ENCODE measurements at places on chromosomes 13 and 19.

- DNase-seq: no peak
Observed at GRCh38 chr19:42501733-42502132, 26.5 kb downstream of the CEACAM1 start.

GRCh38 chr13:44685641-44686040, 109.5 kb upstream of the TSC22D1 start:
- no peak for DNase-seq

GRCh38 chr13:25977216-25977615, 74.6 kb downstream of the SHISA2 start:
- no peak for DNase-seq

- DNase-seq: peak; percentile 4
Observed at GRCh38 chr19:41753159-41753558, 2.2 kb upstream of the CEACAM6 start.

- DNase-seq: no peak
Observed at GRCh38 chr13:39282400-39282972, 244.2 kb downstream of the NHLRC3 start.

DNA sequence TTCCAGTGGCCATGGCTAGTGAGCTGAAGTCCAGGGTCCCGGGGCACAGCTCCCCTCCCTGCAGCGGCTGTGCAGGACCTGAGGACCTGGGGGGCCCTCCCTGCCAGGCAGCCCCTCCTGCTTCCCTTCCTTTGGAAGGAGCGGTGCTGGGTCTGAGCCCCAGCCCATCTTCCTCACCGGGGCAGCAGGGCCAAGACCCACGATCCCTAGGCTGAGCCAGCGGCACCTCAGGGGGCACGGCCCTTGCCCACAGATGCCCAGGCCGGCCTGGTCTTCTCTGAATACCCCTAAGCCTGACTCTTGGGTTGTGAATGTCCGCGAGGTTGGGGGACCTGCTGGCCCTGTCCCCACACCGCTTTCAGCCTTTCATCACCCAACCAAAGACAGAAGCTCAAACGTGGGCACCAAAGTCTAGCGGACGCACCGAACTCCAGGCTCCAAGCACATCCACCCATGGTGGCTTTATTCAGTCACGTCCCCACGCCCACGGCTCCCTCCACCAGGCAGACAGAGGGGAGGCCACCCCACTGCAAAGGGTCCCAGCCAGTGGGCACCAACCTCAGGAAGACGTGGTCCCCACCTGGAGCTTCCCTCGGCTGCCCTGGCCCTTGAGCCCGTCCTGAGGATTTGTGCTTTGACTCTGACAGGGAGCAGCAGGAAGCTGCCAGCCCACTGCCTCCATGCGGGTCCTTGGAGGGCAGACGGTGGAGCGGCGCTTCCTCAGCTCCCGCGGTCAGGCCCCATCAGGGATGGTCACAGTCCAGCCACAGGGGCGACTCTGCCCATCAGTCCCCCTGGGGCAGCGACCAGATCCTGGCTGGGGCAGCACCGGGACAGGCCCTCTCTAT, 8.3 kb upstream of the MEX3D start:
- DNase-seq: no peak

DNA sequence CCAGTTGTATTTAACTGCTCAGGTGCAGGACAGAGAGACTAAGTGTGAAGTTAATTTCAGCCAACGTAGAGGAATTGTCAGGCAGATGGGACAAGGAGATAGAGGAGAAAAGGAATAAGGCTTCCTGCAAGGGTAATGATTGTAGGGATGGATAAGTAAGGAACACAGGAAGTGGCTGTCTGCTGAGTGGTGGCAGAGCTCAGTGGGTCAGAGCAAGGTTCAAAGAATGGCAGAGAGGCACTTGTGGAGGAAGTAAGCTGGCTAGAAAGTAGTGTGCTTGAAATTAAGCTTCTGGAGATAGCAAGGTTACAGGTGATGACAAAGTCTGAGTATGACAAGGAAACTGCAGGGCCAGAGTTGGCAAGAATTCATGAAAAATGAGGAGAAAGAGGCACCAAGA, 47.9 kb downstream of the USPL1 start:
- no peak for DNase-seq

DNA sequence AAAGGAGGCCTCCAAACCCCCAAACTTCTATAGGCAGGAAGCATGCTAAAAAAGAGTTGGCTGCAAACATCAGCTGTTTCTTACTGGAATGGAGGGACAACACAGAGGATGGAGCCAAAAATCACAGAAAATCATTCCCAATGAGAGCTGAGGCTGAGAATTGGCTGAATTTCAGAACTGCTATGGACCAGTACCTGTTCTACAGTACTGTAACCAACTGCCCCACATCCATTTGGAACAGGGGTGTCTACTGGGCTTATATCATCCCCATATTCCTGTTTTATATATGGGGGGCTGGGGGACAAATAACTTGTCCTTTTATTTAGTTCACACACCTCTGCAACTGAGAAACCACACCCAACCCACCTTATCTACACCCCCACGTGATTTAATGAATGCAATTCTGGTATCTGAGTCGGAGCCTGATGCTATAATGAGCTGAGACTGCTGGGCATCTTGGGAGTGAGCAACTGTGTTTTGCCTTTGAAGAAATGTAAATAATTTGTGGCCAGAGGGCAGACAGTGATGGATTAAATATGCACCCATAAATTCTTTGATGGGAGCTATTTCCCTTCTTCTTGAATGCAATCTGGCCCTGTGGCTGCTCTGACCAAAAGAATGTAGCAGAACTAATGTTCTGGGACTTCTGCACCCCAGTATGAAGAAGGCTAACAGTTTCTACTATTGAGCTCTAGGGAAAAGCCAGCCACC, 82.6 kb downstream of the TBC1D4 start:
- no peak for DNase-seq

- DNase-seq: no peak
Observed at GRCh38 chr19:32691952-32692726, 518 bp downstream of the NUDT19 start.

- no peak for DNase-seq
Observed at GRCh38 chr19:39708594-39708993, 4.3 kb downstream of the LGALS14 start.

GRCh38 chr13:54433493-54434206, 1405.0 kb downstream of the OLFM4 start:
- DNase-seq: peak; percentile 15

GRCh38 chr13:30569901-30570576, 47.7 kb upstream of the USPL1 start:
- no peak for DNase-seq

- DNase-seq: no peak
Observed at GRCh38 chr13:85737952-85738351, 61.3 kb downstream of the SLITRK6 start.

DNA sequence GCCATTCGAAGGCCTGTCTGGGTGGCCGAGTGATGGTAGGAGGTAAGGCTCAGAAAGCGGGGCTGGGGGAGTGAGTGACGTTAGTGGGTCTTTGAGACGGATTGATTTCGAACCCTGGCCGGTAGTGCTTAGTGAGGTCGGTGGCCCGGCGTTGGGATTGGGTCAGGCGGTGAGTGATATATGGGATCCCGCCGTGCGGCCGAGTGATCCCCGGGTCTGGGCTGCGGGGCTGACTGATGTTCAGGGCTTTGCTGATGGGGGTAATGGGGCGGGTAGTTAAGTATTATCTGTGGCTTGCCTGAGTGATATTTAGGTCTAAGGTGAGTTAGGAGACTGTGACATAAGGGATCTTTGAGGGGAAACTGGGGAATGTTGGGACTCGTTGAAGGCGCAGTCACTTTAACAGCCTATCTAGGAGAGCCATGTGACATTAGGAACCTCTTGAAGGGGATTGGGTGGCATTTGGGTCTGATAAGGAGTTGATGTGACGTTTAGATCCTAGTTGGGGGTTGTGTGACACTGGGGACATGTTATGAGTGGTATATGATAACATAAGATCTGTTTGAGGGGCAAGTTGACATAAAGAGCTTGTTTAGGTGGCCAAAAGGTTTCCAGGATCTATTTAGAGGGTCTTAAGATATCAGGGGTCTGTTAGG, 543 bp downstream of the PSMC4 start:
- no peak for DNase-seq

DNA sequence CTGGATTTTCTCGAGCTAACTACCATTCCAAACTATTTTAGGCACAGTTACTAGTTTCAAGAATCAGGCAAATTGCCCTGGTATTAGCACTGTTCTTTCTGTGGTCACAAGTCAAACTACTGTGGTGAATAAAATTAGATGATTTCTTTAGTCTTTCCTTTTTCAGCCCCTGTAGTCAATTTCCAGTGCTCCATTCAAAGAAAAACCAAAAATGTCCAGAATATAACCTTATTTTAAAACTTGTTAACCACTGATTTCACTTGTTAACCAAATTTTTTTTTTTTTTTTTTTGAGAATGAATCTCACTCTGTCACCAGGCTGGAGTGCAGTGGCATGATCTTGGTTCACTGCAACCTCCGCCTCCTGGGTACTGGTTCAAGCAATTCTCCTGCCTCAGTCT, 50.6 kb upstream of the USPL1 start:
- DNase-seq: no peak

- DNase-seq: no peak
Observed at GRCh38 chr13:74200081-74200480, 65.9 kb upstream of the KLF12 start.

DNA sequence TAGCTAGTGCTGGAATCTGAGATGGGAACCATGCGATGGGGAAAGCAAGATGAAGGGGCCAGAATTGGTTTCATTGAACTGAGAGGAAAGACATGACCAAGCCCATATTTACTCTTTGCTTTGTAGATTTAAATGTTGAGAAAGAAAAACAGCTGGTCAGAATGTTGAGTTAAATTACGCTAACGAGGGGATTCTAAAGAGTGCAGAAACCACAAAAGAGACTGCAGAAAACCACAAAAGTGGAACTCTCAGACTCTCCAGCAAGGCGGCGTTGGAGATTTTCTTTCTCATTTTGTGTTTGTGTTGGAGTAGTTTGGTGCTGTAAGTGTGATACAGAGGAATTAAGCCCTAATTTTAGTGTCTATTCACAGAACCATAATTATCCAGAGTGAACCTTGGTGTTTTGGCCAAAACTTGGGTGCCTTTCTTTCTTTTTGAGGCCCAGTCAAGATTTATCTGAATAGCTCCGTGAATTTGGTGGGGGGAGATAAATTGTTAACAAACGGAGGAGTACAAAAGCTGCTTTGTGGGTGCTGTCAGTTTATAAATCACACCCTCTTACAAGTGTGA, 26.3 kb downstream of the SAE1 start:
- no peak for DNase-seq

- no peak for DNase-seq
Observed at GRCh38 chr13:61417086-61417570, 1.5 kb upstream of the PCDH20 start.

DNA sequence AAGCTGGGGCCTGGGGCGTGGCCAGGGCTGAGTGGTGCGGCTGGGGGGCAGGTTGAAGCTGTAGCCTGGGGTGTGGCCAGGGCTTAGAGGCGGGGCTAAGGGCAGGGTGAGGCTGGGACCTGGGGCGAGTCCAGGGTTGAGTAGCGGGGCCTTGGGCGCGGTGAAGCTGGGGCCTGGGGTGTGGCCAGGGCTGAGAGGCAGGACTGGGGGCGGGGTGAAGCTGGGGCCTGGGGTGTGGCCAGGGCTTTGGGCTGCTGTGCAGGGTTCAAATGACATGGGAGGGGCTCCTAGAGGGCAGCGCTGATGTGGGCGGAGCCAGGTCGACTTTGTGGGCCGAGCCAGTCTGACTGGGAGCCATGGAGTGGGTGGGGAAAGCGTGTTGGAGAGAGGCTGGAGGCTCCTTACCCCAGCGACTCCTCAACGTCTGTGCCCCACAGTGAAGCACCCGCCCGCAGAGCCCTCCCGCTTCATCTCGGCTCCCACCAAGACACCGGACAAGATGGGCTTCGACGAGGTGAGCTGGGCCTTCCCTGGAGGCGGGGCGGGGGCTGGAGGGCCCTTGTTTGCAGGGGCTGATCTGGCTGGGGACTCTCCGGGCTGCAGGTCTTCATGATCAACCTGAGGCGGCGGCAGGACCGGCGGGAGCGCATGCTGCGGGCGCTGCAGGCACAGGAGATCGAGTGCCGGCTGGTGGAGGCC, 21.5 kb downstream of the COLGALT1 start:
- DNase-seq: no peak

DNA sequence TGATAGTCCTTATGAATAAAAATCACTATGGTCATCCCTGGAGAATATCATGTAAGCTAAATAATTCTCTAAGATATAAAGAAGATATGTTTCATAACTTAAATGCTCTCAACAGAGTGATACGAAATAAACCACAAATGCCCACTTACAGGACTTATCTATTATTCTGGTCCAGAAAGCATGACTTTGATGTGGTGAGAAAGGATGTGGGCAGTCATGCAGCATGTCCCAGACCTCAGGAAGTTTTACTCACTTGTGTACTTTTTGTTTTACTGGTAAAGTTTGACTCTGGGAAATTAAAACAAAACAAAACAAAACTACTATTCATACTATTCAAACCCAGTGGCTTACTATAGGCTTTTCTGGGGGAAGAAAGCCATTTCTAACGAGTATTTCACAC, 483.2 kb upstream of the SLITRK6 start:
- DNase-seq: no peak

DNA sequence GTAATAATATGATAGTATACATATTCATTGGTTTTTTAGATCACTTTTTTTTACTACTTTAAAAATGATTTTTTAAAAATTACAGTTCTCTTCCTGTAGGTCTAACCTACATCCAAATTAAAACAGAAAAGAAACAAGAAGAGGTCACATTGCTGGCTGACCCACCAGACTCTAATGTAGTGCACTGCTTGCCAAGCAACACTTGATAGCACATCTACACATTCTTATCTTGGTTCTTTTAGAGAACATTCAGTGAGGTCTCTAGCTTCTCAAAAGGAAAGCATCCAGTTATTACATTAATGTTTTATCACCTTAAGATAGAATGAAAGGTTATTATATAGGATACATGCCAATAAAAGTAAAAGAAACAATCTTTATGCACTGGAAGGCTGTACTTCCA, 35.6 kb downstream of the NDFIP2 start:
- no peak for DNase-seq

DNA sequence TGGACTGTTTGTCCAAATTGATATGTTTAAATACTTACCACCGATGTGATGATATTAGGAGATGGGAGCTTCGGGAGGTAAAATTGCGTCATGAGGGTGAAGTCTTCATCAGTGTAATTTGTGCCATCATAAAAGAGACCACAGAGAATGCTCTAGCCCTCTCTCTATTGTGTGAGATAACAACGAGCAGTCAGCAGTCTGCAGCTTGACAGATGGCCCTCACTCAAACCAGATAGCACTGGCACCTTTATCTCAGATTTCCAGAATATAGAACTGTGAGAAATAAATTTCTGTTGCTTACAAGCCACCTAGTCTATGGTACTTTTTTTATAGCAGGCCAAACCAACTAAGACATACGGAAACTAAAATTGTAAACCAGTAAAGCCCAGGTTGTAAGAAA, 1718.9 kb upstream of the MIR17HG start:
- DNase-seq: no peak

GRCh38 chr19:18000915-18001776, 6.8 kb upstream of the ARRDC2 start:
- peak; percentile 36 for DNase-seq

Data from NCI-H1694 treated with DMSO at 0.1 percent for 48 hours (cell line).